Vagina (tissue), 2 donors: ENCODE measurements at places on chromosomes 13 and 19.

- DNase-seq, result no peak
These were observed 599.7 kb upstream of the SLITRK1 start for GRCh38 chr13:84481958-84482357.

- no peak for DNase-seq
These were observed 33.3 kb upstream of the MICU2 start for GRCh38 chr13:21637296-21637695.

DNA sequence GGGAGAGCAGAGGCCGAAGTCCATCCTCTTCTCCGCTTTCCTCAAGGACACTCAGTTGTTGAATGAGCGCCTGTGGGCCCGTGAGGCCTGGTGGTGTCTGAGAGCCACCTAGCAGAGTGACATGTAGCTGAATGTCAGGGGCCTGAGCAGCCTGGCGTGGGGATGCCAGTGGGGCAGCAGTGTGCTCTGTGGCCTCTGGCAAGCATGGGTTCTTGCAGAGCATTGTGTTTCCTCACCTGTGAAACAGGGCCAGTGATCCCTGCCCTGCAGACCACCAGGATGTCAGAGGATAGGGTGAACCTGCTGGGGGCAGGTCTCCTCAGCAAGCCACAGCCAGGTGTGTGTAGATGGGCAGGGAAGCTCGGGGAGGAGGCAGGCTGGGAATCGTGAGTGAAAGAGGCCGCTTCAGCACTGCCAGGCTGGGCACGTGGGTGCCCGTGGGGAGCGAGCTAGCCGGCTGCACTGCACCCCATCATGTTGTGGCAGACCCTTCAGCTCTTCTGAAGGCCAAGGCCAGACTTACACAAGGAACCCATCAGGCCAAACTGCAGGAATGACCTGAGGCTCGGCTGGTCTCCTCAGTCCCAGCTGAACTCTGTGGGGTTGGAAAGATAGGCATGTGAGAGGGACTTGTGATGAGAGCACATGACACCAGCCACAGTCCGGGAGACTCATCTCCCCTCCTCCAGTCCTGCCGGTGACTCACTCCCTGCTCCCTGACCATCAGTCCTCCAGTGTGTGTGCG, 5.0 kb downstream of the PPP1R37 start:
- DNase-seq, result no peak

DNA sequence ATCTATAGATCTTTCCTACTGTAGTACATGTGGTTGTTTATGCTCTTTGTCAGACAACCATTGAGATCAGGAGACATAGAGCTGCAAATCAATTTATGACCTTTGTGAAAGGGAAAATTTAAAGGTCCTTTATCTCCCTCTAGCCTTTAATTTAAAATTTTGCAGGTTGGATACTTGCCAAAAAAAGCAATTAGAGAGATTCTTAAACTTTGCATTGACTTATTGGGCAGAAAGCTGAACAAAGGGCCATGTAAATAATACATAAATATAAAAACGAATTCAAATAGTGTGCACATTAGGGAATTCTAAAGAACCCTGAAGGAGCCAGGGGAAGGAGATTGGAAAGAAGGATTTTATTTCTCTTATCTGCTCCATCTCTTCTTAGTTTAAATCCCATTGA, 22.0 kb upstream of the RB1 start:
- no peak for DNase-seq

DNA sequence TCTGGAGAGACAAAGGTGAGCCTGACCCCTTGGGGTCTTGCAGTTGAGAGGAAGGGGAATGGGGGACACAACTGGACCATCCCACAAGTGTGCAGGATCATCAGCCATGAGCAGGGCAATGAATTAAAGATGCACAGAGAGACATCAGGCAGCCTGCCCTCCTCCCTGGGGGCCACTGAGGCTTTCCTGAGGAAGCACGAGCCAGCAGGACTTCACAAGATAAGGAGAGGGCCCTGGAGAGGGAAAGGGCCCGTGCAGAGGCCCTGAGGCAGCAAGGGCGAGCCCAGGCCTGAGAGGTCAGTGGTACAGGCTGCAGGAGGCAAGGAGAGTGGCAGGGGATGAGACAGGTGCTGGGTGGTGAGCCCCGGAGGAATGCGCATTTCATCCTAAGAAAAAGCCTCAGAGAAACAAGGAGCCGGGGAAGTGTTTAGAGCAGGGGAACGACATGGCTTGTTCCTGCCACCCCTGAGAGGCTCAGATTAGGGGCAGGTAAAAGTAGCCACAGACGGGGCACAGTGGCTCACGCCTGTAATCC, 9.0 kb upstream of the PRKD2 start:
- DNase-seq, result no peak

GRCh38 chr13:75907044-75907443, 270.9 kb downstream of the LMO7 start:
- no peak for DNase-seq

DNA sequence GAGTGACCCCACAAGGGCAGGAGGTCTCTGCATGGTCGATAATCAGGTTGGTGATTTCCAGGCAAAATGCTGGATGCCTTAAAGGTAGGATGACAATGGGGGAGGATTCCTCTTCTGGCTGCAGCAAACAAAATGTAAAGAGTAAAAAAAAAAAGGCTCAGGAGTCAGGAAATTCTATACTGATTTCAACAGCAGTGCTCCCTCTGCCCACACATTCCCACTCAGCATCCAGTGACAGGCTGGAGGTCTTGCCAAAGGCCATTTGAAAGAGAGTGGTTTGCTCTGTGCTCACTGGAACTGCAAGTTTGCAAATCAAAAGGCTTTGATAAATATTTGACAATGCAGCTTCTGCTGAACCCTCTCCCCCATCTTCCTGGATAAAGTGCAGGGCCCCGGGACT, 135.4 kb downstream of the TNFRSF19 start:
- no peak for DNase-seq

DNA sequence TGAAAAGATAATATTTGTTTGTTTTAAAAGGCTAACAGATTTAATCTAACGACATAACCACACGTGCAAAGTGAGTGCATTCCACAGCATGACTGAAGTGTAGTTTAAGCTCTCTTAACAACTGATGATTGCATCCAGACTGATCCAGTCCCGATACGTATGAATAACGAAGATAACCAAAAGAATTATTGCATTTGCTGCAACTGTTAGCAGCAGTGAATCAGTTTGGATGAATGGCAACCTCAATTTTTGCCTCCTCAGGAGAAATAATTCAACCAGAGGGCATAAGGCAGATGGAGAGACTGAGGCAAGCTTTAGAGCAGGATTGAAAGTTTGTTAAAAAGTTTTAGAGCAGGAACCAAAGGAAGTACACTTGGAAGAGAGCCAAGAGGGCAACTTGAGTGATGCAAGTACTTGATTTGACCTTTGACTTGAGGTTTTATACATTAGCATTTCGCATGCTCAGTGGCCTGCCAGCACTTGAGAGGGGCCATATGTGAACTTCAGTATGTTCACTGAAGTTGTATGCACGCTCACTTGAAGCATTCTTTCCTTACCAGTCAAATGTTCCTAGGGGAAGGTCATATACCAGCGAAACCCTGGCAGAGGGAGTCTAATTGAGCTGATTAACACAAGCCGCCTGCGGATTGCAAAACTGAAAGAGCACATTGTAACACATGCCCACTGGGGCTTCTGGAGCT, 835.0 kb upstream of the PCDH20 start:
- DNase-seq, result no peak

DNA sequence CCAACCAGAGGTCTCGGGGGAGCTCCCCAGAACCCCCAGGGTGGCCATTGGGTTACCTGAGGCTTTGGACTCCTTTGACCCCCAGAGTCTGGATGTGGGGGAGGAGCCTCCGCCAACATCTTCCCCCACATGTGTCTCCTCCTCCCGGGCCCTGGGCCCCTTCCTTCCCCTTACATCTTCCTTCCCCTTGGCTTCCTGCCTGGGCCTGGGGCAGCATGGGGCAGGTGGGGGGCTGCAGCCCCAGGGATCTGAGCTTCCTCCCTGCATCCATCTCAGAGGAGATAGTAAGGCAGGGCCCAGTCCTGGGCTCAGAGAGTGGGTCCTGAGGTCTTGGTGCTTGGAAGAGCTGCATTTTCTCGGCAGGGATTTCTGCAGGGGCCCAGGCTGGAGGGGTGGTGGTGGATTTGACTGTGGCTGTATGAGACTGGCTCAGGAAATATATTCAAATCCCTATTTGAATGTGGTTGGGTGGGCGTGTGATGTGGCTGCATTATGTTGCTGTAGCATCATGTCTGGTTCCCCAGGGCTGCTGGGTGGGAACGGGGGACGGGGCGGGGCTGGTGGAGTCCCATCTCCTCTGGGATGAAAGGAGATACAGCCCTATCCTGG, 919 bp downstream of the VAV1 start:
- no peak for DNase-seq

DNA sequence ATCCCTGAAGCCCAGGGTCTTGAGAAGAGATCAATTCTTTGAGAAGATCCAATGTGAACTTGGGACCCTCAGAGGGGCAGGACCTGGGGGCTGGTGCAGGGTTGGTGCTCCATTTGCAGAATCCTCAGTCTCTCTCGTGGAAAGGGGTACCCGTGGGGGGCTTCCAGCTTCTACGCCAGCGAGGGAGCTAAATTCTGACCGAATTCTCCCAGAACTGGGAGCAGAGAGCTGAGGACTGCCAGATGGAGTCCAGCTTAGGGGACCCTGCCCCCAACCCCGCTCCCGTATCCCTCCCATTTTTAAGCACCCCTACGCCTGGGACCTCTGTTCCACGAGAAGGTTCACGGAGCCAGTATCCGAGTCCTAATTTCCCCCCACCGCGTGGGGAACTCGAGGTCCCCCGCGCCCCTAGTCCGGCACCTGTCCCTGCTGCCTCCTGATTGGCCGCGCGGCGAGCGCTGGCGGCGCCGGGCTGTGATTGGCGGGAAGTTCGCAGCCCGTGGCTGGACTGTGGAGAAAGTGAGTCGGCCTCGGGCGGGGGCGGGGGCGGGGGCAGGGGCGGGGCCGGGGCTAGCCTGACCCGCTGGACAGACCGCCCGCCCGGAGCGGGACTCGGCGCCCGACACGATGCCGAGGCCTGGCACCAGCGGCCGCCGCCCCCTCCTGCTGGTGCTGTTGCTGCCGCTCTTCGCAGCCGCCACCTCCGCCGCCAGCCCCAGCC, 4.4 kb upstream of the LTBP4 start:
- no peak for DNase-seq

- DNase-seq, result no peak
These were observed 505.5 kb upstream of the PCDH9 start for GRCh38 chr13:67735651-67736050.

GRCh38 chr13:56187331-56187730, 953.4 kb upstream of the PRR20A start:
- DNase-seq, result no peak

GRCh38 chr19:55305983-55306562, 19.1 kb downstream of the TMEM150B start:
- no peak for DNase-seq

- DNase-seq, result no peak
These were observed 36.0 kb upstream of the NEK3 start for GRCh38 chr13:52195401-52195837.

- DNase-seq, result no peak
These were observed 19.3 kb downstream of the ZNF574 start for GRCh38 chr19:42095142-42095813.

DNA sequence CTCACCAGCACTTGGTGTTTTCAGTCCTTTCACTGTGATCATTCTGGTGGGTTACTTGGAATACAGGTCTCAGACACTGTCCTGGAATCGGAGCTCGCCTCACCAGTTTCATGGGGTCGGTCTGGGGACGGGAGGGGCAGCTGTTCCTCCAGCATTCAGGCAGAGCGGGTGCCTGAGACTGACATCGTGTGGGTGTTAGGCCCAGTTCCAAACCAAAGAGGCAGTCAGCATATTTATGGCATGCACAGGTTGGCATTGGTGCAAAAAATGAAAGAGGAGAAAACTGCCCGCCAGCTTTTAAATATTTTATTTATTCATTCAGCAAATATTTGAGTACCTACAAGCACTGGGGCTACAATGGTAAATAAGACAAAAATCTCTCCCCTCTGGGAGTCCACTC, 20.1 kb downstream of the PLEKHF1 start:
- DNase-seq, result no peak

- DNase-seq, result no peak
These were observed 11.8 kb upstream of the CSNK1G2 start for GRCh38 chr19:1929021-1929742.

- DNase-seq, result no peak
These were observed at the start of gene PHLDB3 for GRCh38 chr19:43504426-43505185. PHLDB3 (minus strand) TSS chr19:43504746; CDS start chr19:43504118, 628 bp downstream.

GRCh38 chr13:36275190-36276002, 22.2 kb downstream of the CCDC169 start:
- no peak for DNase-seq

- no peak for DNase-seq
These were observed 107.6 kb downstream of the SOX1 start for GRCh38 chr13:112174476-112175110.

DNA sequence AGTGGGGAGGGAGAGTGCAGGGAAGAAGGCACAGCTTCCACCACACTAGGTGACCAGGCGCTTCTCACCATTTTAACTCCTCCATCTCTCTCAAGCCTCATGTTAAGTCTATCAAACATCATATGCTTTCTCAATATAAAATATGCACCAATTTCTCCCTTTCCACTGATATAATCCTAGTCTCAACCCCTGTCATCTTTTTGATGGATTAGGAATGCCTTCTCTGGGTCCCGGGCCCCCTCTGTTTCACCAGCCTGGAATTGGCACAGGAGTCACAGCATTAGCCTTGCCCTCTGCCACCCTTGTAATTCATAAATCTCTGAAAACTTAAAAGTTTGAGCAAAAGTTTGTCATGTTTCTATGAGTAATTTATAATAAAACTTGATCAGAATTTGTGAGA, at the start of gene ZSCAN4:
ZSCAN4 (plus strand) TSS at position 301 of the 400 bp plus-strand sequence. CDS start 7,211 bp downstream, outside the sequence.
- DNase-seq, result no peak

DNA sequence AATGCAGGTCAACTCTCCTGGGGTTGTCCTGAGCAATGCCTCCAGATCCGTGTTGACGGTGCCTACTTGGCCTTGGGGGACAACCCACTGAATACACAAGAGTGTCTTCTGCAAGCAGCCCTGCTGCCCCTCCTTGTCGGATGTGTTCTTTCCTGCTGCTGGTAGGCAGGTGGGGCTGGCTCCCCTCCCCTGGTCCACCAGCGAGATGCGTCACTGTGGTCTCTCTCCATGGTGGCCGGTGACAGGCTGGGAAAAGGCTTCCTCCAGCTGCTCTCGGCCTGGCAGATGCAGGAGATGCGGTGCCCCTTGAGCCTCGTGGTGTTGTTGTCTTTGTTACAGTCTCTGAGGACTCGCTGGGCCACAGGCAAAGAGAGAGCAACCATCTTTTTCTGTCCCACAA, 84.9 kb downstream of the RGCC start:
- no peak for DNase-seq

GRCh38 chr13:28704919-28705318, 13.9 kb downstream of the SLC46A3 start:
- DNase-seq, result no peak
